A549 treated with CORT108297 at 1 μM for 4 hours (cell line): ENCODE measurements at places on chromosomes 4 and X. TPM values are rescaled to one million over a fixed set of nuclear protein-coding genes. Genes with fewer than 3 reads are reported as not detected.

GPRASP3 gene
- total RNA-seq: 3.2 to 4.0 TPM (median 3.7 TPM) in 5 replicates

SHROOM2 gene
- 0.40 to 0.52 TPM (median 0.44 TPM) in 5 replicates for total RNA-seq

ADGRL3 gene
- total RNA-seq: 0.01 to 0.05 TPM (median 0.02 TPM) in 4 of 5 replicates, not detected in the other

CCNB3 gene
- 0.41 to 1.3 TPM (median 0.44 TPM) in 5 replicates for total RNA-seq

MAGED4B gene
- total RNA-seq: 6.9 to 16.5 TPM (median 13.8 TPM) in 5 replicates

CITED1 gene
- 0.80 to 2.0 TPM (median 1.7 TPM) in 5 replicates for total RNA-seq

MAGEA6 gene
- 10.5 to 13.7 TPM (median 12.9 TPM) in 5 replicates for total RNA-seq

ETDA gene
- not detected in 5 replicates for total RNA-seq

NSUN7 gene
- total RNA-seq: 0.18 to 0.60 TPM (median 0.35 TPM) in 5 replicates

USP17L28 gene
- not detected in 5 replicates for total RNA-seq

FAM9C gene
- total RNA-seq: not detected in 5 replicates

NKRF gene
- 16.2 to 19.5 TPM (median 17.0 TPM) in 5 replicates for total RNA-seq

NAP1L2 gene
- 1.1 to 1.6 TPM (median 1.3 TPM) in 5 replicates for total RNA-seq

TBC1D9 gene
- 6.5 to 8.3 TPM (median 7.5 TPM) in 5 replicates for total RNA-seq

PGAM4 gene
- total RNA-seq: 0.32 to 0.46 TPM (median 0.43 TPM) in 5 replicates

MBNL3 gene
- total RNA-seq: 0.01 TPM in 1 of 5 replicates, not detected in the others

PALLD gene
- total RNA-seq: 53.9 to 93.2 TPM (median 69.1 TPM) in 5 replicates

SPATA18 gene
- 3.5 to 5.6 TPM (median 4.3 TPM) in 5 replicates for total RNA-seq

L1CAM gene
- total RNA-seq: 19.7 to 25.6 TPM (median 22.5 TPM) in 5 replicates

PAGE4 gene
- total RNA-seq: not detected in 5 replicates

PNMA5 gene
- not detected in 5 replicates for total RNA-seq

TRIML2 gene
- 49.6 to 79.6 TPM (median 64.1 TPM) in 5 replicates for total RNA-seq

CXCL10 gene
- total RNA-seq: 0.07 to 0.22 TPM (median 0.13 TPM) in 5 replicates

CNKSR2 gene
- 2.1 to 2.9 TPM (median 2.5 TPM) in 5 replicates for total RNA-seq

P2RY10 gene
- total RNA-seq: not detected in 5 replicates

F8A1 gene
- 55.5 to 100 TPM (median 93.0 TPM) in 5 replicates for total RNA-seq

ADH1A gene
- total RNA-seq: not detected in 5 replicates

NAT8L gene
- total RNA-seq: 9.8 to 16.8 TPM (median 15.3 TPM) in 5 replicates

DKK2 gene
- total RNA-seq: not detected in 5 replicates

PPARGC1A gene
- 0.03 to 0.18 TPM (median 0.14 TPM) in 4 of 5 replicates, not detected in the other for total RNA-seq

PABPC1L2B gene
- not detected in 5 replicates for total RNA-seq

PAGE5 gene
- total RNA-seq: not detected in 5 replicates

ZCCHC4 gene
- 4.4 to 5.4 TPM (median 4.6 TPM) in 5 replicates for total RNA-seq

SPINK2 gene
- total RNA-seq: not detected in 5 replicates

CTSO gene
- 0.74 to 1.2 TPM (median 0.96 TPM) in 5 replicates for total RNA-seq

MAGEA8 gene
- total RNA-seq: not detected in 5 replicates

PPP2R2C gene
- 32.1 to 41.3 TPM (median 38.7 TPM) in 5 replicates for total RNA-seq

BANK1 gene
- total RNA-seq: 0.69 to 0.82 TPM (median 0.73 TPM) in 5 replicates

MAGEB10 gene
- total RNA-seq: not detected in 5 replicates

MAGEA9B gene
- total RNA-seq: not detected in 5 replicates

ADGRG2 gene
- 6.2 to 7.6 TPM (median 6.9 TPM) in 5 replicates for total RNA-seq

CDKL2 gene
- 0.58 to 0.84 TPM (median 0.69 TPM) in 5 replicates for total RNA-seq

TBC1D8B gene
- total RNA-seq: 1.2 to 1.6 TPM (median 1.3 TPM) in 5 replicates
